ENCODE measurements at places on chromosomes 5 and 9.

GRCh38 chr9:86515221-86515620 is 161.0 kb upstream of the TUT7 start:
- no peak for DNase-seq

GRCh38 chr5:157624144-157624543 is 28.1 kb downstream of the SOX30 start:
- no peak for DNase-seq

- no peak for DNase-seq
These were observed 11.3 kb upstream of the GGTA1 start for GRCh38 chr9:121510766-121511550.

DNA sequence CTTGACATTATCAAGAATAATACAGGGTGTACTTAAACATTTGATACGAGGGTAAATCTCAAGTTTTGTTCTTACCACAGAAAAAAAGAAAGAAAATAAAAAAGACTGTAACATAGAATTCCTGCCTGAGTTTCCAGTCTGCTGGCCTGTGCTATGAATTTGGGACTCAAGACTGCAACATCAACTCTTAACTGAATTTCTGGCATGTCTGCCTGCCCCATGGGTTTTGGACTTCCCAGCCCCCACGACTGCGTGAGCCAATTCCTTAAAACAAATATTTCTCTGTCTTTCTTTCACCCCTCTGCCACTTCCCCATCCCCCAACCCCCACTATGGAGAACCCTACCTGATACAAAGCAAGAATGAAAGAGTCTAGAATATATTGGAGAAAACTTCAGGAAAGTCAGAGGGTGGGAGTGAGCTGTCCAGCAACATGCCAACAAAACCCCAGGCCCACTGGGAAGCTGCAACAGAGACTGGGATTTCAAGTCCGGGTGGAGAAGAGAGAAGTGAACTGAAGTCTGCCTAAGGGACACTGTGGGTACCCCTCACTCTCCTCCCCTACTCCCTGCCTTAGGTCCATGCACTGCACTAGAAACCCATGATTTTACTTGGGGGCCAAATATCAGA is 43.0 kb downstream of the MARCHF3 start:
- DNase-seq = no peak

- no peak for DNase-seq
These were observed 21.0 kb upstream of the TOR1B start for GRCh38 chr9:129781981-129782380.

DNA sequence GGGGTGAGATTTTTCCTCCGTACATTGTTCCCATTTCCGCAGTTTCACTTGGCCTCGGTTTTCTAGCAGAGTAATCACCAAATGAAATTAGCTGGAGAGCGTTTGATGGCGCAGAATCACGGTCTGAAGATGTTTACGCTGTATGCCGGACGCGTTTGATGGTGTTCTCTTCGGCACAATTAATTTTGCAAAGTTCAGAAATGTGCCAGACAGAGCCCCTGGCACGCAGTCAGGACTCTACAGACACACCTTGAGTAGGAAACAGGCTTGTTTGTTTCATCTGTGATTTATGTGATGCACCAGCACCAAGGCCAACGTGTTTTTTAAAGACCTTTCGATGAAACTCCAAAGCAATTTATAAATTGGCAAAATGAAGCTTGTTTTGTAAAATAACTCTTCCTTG is 863 bp upstream of the LIFR start:
- no peak for DNase-seq

DNA sequence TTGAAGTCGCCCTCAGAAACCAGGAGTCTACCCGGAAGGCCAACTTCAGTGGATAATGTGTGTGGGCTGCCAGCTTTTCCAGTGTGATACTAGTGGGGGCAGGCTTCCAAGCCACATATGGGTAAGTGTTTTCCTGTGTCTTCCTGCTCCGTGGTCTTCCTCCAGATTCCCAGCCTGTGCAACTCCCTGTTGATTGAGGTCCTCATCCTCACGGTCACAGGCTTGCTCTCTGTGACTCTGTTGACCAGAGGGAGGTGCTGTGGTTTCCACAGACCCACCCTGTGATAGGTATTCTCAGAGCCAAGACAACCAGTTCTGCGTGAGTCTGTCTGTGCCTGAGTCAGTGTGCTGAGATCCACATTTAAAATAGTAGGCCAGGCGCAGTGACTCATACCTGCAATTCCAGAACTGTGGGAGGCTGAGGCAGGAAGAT is 388.0 kb upstream of the IRX2 start:
- no peak for DNase-seq

DNA sequence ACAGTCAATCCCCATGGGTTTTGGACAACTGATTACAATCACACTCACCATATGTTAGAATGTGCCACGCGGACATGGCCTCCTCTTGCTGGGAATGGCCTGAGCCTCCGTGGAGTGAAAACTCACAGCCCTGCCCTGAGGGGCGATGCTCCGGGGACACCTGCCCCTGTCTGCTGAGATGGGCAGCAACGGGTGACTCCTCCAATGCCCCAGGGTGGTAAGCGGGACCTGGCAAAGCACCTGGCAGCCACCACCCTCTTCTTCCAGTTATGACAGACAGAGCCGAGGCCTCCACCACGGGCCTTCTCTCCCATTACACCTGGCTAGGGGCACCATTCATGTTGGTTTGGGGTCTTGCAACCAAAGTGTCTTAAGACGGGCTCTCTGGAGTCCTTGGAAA is 94.9 kb upstream of the COL5A1 start:
- DNase-seq = no peak

DNA sequence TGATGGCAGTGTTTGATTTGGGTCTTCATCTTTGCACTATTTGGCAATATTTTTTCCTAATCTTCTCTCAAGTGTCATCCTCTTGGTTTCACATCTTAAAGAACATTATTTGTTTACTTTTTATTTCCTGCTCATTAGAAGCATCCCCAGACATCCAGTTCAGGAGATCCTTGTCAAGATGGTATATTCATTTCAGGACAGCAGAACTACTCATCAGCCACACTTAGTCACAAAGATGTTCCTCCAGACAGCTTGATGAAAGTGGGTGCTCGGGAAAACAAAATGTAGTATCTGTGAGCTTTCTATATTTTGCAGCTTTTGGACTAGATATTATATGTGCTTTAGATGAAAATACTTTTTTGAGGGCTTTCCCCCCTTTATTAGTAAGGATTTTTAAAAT is 72.1 kb upstream of the SREK1 start:
- DNase-seq = no peak

GRCh38 chr9:74771672-74772071 is 116.0 kb downstream of the TRPM6 start:
- no peak for DNase-seq

GRCh38 chr5:74251141-74252035 is 389.1 kb downstream of the ENC1 start:
- DNase-seq = peak; percentile 29

DNA sequence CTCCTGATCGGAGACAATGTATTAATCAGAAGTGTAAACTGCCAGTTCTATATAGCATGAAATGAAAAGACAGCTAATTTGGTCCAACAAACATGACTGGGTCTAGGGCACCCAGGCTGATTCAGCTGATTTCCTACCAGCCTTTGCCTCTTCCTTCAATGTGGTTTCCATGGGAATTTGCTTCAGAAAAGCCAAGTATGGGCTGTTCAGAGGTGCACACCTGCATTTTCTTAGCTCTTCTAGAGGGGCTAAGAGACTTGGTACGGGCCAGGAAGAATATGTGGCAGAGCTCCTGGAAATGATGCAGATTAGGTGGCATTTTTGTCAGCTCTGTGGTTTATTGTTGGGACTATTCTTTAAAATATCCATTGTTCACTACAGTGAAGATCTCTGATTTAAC is 22.4 kb downstream of the IL7R start:
- no peak for DNase-seq

- DNase-seq = no peak
These were observed 74.5 kb downstream of the CDKN2A start for GRCh38 chr9:21919377-21920362.

DNA sequence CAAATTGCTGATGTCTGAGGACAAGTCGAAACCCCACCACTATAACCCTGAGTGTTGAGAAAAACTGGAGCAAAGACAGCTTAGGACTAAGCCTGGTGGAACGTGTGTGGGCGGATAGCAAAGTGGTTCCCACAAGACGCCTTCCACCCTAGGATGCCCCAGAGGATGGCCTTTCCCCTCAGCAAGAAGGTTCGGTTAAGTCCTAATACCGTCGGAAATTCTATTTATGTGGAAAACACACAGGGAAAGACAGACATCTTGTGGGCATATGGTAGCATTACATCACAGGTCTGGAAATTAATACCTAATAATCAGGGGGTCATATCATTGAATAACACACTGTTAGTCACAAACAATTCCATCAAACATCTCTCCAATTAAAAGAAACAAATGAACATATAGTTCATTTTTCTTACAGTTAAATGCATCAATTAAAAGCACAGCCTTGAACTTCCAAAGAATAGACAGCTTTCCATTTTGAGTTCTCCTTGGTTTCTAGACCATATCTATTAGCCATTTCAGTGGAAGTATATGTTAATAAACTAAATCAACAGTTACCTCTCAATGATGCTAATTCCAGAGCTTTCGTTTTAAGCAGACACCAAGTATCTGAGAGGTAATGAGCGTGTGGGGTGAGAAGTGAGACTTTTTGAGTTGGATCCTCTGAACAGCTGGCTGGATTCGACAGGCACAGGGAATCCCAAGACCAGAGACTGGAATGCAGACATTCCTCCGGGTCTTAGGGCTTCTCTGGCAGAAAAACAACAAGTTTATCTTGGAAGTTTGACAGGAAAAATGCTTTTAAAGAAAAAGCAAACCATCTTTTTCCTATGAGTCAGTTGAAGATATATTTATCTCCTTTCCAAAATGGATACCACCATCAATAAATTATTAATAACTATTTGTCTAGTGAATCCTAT is 2.9 kb upstream of the ICE1 start:
- DNase-seq = peak; percentile 79

DNA sequence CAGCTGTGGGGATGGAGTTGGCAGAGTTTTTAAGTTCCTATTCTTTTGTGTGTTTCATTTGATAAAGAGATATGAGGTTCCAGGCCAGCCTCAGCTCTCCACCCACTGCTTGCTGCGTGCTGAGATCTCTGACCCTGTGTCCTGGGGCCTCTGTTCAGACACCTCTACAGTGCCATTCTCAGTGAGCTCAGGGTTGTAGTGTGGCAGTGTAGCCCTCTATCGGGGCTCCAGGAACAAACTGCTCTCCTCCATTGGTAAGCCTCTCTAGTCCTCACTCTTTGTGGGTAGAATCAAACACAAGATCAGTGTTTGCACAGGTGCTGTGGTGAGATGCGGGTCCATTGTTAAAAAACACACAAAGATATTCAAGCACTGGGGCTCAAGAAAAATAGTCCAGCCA is 386.6 kb upstream of the RPS23 start:
- no peak for DNase-seq

- DNase-seq = no peak
These were observed 3.0 kb upstream of the IFNW1 start for GRCh38 chr9:21144603-21145002.

GRCh38 chr5:14708551-14708950 is 44.0 kb downstream of the OTULIN start:
- DNase-seq = no peak

DNA sequence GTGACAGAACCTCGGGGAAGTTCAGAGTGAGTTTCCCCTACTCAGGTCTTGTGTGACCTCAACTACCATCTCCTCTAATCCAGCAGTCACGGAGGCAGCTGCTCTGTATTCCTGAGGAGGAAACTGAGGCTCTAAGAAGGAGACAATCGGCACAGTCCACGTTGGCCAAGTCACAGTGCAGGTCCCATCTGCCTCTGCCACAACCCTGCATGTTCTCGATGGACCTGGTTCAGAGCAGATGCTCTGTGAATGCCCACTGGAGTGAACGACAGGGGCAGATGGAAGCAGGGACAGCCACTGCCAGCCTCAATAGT is 722 bp upstream of the ERGIC1 start:
- no peak for DNase-seq

DNA sequence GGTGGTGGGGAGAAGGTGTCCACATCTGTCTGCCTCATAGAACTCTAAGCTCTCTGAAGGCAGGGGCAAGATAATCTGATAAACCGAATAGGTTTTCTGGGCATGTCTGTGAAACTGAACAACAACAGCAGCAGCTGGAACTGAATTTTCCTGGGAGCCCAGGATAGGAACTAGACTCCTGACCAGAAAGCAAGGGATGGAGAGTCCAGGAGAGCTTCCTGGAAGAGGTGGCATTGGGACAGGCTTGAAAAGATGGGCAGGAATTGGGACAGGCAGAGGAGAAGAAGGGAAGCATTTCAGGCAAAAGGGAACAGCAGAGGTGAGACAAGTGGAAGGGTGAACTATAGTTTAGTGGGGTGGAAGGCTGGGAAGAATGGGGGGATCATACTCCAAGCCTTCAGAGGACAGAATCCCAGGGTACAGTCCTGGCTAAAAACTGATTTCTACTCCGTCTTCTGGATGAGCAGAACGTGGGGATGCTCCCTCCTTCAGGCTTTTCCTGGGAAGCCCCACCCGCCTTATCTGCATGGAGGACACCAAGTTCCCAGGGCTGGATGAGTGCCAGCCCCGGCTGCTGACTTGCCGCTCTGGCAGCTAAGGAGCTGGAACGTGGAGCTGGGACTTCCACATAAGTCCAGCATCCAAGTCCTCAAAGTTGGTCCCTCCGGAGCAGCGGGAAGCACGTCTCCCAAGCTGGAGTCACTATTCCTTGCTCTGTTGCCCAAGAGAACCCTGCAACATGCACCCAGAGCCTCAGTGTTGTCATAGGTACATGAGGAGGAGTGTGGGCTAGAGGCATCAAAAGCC is 13.9 kb upstream of the KIF12 start:
- no peak for DNase-seq

- DNase-seq = no peak
These were observed 734.5 kb upstream of the ZNF608 start for GRCh38 chr5:125480911-125481310.

DNA sequence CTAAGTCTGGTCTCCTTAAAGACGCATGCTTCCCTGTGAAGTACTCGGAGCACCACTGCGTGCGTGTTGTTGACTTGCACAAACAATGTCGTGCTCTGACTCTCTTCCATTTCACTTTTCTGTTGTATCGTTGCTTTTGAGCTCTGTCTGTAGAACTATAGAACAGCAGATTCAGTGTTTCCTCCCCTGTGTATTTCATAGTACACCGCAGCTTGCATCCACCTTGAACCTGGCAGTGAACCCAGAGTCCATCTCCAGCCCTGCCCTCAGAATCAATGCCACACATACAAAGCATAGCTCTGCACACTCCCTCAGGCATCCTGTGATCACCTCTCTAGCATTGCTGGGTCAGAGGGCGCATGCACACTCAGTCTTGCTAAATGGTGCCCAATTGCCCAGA is 37.2 kb upstream of the ADAMTS2 start:
- DNase-seq = no peak

DNA sequence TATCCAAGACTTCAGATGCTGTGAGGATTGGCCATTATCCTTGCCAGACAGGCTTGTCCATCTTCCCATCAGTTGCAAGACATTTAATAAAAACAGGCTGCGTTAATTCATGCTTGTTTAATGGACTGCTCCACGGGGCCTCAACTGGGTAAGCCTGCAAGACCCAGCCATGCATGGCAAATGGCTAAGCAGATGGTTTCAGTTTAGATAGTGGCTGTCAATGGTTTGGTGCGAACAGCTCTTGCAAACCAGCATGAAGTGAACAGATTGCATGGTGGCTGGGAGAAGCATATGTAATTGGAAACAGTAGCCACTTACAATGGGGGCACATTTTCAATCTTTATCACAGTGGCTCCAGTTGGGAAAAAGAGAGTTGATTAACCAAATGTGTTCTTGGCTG is 628.2 kb upstream of the KLF4 start:
- DNase-seq = no peak
